WTC11 (cell line): ENCODE measurements at places on chromosomes 7 and 10. TPM values are rescaled to one million over a fixed set of nuclear protein-coding genes. Genes with fewer than 3 reads are reported as not detected.

DNA sequence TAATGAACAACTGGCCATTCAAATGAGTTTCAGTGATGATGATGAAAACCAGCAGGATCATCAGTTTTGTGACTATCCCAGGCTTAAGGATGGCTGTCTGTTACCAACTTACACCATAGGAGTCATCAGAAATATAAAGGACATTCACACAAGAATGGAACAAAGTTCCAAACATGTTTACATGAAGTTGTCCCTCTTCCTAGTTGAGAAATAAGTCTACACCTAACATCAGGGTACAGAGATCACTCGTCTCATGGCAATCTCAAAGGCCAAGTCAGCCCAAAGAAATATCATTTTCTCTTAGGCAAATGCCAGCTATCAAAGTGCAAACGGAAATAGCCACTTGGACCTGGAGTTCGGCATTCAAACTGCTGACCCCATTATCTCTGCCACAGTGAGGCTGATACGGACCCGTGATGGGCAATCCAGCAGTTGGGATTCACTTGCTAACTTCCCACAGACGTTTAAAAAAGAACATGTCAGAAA is 53.0 kb downstream of the CREB3L2 start:
- H3K4me1 ChIP-seq = peaks cover 52% of the 10 kb centered on the region
- H3K27ac ChIP-seq = peak overlapping the region; percentile 35
- H3K27me3 ChIP-seq = no peaks in the 10 kb centered on the region
- H3K36me3 ChIP-seq = no peaks in the 10 kb centered on the region

- no peak for DNase-seq
- H3K4me1 ChIP-seq = peaks cover 16% of the 10 kb centered on the region
- H3K27ac ChIP-seq = no peak overlapping the region; the same call in 1 of the 2 replicates
- H3K36me3 ChIP-seq = 0 out of 2 replicates have a peak, but pooled peaks cover 6% of the 10 kb centered on the region
Measured at GRCh38 chr10:70683601-70683934, 11.3 kb downstream of the ADAMTS14 start.

GRCh38 chr7:44827567-44827966 is 20.3 kb downstream of the H2AZ2 start:
- no peaks in the 10 kb centered on the region for H3K27me3 ChIP-seq
- no peak for DNase-seq
- H3K36me3 ChIP-seq = peaks cover 40% of the 10 kb centered on the region

GRCh38 chr7:143499743-143500348 is 22.2 kb downstream of the TAS2R41 start:
- no peak for DNase-seq
- H3K4me1 ChIP-seq = no peaks in the 10 kb centered on the region
- no peaks in the 10 kb centered on the region; the same call in 1 of the 2 replicates for H3K27me3 ChIP-seq
- H3K4me3 ChIP-seq = no peak overlapping the region
- no peaks in the 10 kb centered on the region for H3K36me3 ChIP-seq

GRCh38 chr7:144670218-144670617 is 165.6 kb downstream of the TPK1 start:
- peaks cover 30% of the 10 kb centered on the region for H3K4me1 ChIP-seq
- H3K4me3 ChIP-seq = no peak overlapping the region
- H3K27me3 ChIP-seq = no peaks in the 10 kb centered on the region
- DNase-seq = no peak
- no peak overlapping the region for H3K27ac ChIP-seq

The ADRA2A gene
- total RNA-seq = 1.7 to 2.1 TPM (median 1.7 TPM) in 3 replicates
